CD4-positive, CD25-positive, alpha-beta regulatory T cell (primary cell): ENCODE measurements at places on chromosomes 6 and 20.

DNA sequence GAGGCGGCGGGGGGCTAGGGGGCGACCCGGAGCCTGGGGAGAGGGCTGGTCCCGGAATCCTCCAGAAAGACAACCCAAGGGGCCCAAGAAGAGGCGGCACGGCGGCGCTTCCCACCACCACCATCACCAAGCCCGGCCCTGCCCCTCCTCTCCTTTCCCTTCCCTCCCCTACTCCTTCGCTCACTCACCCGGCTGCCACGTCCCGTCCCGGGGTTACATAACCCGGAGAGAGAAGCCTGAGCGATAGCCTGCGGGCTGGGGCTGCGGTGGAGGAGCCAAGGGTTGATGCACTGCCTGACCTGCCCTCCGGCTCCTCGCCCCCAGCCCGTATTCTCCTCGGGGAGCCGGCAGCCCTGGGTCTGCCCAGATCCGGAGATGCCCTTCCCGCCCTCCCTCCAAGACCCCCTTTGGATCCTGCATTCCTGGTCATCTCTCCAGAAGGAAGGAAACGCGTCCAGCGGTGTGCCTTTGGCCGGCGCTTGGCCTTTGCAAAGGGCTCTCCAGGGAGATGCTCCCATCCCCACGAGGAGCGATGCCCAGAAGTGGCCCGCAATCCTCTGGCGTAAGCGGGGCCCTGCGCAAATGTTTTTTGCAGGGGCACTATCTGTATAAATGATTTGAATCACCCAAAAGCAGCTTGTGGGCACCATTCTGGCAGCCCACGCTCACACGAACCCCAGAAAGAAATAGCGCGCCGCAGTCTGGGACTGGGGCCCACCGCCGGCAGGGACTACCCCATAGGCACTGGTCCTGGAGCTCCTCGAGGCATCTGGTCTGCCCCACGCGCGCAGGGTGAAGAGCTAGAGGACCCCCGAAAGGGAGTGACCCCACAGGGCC, 4.6 kb upstream of the CPXM1 start:
- no peak for DNase-seq

- no peak for DNase-seq
Measured at GRCh38 chr6:31383149-31383548, 20.2 kb upstream of the MICA start.

DNA sequence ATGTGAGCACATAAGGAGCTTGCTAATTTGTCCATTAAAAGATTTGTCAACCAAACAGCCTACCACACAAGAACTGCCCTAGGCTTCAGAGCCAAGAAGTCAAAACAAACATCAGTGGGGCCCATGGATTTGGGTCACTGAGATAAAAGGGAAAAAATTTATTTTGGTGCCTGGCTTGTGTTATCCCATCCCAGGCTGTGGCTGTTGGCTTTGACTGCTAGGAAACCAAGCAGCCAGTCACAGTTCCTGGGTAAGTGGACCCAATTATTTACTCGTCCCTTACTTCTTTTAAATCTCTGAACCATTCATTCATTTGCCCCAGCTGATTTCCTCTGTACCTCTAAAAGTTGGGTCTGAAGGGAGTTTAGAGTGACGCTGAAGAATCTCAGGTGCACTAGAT, 41.3 kb downstream of the EDN1 start:
- no peak for DNase-seq

DNA sequence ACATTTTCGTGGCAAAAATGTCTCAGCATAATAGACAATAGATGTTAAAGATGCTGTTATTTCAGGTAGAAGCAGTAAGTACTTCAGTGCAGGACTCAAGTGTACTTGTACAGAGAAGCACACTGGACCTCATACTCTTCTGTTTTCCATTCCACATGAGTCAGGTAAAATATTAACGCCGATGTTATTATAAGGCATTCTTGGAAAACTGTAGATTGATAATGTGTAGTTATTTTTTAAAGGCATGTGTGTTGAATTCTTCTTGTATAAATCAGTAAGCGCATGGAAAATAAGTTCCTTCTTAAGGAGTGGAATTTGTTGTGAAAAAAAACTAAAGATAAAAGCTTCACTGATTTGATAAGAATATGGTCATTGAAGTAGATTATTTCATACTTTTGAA, 45.8 kb downstream of the DOP1A start:
- DNase-seq = no peak

DNA sequence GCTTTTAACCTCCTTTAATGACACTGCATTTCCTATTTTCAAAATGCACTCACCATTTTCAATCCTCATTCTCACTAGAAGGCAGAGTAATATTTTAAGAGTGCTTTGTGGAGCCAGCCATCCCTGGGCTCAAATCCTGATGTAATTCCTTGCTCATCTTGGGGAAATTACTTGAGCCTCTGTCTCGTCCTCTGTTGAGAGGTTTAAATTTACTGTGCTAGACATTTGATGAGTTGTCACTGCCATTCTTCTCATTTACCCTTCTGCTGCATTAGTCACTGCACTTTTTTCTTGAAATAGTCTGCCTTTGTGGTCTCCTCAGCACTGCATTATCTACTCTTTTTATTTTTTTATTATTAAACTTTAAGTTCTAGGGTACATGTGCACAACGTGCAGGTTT, 150.0 kb upstream of the HDDC2 start:
- DNase-seq = no peak

DNA sequence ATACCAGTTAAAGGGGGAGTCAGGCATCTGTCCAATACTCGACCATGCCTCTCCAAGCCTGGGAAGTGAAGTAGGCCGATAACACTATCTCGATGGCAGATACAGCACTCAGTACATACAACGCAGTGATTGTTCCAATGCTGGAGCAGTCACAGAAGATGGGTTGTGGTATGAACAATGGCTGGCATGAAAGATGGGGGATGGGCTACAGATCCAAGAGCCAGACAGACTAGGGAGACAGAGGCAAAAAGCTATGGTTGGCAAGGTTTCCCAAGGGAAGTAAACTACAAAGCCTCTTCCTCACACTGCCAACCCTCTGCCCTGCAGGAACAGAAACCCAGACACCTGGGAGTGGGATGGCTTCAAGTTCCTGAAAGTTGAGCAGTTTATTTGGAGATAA, 19.2 kb downstream of the FKBP1A start:
- DNase-seq = no peak

DNA sequence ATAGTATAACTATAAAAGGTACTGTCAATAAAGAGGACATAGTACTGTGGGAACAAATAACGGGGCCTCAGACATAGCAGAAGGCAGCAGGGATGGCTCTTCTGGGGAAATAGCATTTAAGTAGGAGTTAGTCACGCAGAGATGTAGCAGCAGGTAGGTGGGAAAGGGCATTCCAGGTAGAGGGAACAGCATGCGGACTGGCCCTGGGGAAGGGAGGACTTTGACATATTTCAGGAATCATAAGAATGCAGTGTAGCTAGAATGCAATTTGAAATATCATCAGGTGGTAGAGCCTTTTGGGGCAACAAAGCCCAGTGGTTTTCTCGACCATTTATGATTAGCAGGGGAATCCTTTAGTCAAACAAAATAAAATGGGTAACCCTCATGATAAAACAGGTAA, 191.1 kb downstream of the SLC24A3 start:
- DNase-seq = no peak

DNA sequence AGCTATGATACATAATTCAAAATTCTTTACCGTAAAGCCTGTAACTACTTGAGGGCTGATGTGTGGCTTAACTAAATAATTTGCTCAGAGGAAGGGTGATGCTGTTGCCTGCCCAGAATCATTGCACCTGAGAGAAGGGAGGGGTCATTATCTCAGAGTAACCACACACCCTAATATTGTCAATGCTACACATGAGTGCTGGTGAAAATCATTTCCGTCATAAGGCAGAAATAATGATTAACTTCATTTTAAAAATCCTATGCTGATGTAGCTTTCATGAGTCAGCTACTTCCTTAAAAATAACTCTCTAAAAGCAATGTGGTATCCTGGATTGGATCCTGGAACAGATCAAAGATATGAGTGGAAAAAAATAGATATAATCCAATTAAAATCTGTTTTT, 146.4 kb upstream of the FAM83B start:
- no peak for DNase-seq

- DNase-seq = no peak
Measured at GRCh38 chr6:7432391-7433120, 42.9 kb downstream of the RIOK1 start.

- DNase-seq = no peak
Measured at GRCh38 chr20:24449026-24449720, 20.3 kb upstream of the SYNDIG1 start.

- no peak for DNase-seq
Measured at GRCh38 chr20:56985066-56985685, 281.3 kb downstream of the BMP7 start.

GRCh38 chr6:71080133-71080532, 123.3 kb upstream of the B3GAT2 start:
- DNase-seq = no peak

GRCh38 chr6:35922139-35922554, 1.2 kb upstream of the SRPK1 start:
- DNase-seq = no peak

- DNase-seq = no peak
Measured at GRCh38 chr20:6355754-6356451, 233.1 kb upstream of the FERMT1 start.

DNA sequence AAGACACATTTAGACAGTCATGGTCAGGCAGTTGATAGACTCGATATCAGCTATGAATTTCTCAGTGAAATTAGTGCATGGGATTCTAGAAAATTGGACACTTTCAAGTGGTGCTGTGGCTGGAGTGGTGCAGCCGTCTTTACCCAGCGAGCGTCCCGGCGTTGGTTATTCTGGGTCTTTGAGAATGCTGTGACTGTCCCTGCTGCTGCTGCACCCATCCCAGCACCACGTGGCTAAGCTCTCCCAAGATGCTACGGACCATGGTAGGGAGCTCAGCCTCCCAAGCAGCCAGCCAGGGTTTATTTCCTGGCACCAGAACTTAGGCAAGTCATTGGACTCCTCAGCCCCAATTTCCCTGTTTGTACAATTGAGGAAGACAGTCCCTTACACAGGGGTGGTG, 147.2 kb upstream of the RPS6KA2 start:
- no peak for DNase-seq

GRCh38 chr6:44342052-44342451, 398 bp upstream of the SPATS1 start:
- no peak for DNase-seq

- peak; percentile 38 for DNase-seq
Measured at GRCh38 chr20:23441850-23442313, 2.4 kb downstream of the CSTL1 start.

DNA sequence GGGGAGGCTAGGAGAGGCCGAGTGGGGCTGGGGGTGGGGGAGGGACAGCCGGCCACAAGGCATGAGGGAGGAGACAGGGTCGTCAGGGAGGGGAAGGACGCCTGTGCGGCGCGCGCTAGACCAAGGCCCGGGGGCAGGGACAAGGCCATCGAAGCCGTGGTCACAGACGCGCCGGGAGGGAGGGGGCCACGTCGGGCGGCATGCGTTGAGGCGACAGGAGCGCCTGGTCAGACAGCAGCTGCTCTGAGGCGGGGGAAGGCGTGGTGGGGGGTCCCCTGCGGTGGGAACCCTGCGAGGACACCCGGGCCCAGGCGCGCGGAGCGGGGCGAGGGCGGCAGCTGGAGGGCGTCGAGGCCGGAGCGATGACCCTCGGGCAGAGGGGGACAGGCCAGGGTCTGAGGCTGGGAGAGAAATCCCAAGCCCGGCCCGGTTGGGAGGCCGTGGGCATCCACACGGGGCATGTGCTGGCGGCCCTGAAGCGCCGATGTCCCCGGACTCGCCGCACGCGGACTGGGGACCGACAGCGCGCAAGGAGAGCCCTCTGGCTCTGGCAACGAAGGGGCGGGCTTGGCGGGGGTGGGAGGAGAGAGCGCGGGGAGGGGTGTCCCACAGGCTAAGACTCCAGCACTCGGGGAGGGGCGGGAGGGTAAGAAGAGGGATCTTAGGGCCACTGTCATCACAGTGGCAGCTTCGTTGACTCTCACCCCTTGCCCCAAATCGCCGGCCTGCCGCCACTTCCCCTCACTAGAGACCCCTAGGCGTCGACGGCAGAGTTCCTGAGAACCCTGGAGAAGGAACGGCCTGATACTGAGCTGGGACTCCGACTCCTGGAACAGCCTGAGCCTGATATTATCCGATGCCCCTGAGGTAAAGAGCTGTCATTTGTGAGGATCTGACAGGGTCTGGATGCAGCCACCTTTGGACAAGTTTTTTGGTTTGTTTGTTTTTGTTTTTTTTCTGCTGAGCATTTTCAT, 5.0 kb downstream of the TMEM239 start:
- no peak for DNase-seq

- DNase-seq = no peak
Measured at GRCh38 chr6:21341910-21342309, 251.6 kb upstream of the SOX4 start.

DNA sequence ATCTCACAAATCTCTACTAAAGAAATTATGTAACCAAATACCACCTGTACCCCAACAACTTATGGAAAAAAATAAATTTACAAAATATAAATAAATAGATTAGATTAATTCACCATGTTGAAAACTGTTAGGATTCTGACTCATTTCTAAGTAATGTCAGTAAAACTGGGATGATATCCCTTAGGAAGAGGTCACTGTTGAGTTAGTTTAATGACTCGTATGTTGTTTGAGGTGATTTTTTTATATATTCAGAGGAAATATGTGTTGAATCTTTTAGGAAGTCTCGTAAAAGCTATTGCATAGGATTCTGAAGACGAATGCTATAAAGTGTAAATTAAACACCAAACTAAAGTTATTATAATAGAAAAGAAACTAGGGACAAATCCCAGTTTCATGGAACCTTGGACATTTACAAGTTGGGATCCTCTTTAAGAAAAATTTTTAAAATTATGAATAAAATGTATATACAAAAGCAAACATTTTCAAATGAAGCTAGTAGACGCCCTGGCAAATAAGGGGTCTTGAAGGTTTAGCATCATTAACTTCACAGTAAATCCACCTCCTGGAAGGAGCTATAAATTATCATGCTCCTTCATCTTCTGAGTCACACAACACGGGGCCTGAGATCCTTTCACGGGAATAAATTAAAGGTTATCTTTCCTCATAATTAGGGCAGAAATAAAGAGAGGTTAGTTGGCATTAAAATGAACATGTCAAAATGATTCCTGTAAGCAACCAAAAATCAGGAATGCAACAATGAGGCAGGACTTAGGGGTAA, 37.0 kb upstream of the POU3F2 start:
- no peak for DNase-seq

DNA sequence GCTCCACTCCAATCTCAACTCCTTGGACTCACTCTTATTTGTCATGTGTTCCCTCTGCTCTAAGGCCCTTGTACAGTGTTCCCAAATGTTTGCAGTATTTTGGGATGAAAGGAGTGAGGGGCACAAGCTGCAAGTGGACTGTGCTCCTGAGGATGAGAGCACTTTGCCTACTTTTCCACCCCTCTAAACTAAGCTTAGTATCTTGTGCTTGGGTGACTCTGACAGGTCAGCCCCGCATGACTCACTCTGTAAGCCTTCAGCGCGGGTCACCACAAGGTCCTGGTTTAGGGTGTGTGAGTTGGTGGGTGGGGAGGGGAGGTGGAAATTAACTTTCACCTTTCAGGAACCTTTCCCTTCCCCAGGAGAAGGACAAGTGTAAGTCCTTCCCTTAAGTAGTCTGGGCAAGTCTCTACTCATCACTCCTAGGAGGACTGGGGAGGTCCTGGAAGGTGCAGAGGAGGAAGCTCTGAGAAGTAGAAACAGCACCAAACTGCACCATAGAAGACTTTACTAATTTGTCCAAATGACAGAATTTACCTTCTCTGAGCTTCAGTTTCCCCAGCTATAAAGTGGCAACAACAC, 68.8 kb upstream of the EPB41L1 start:
- DNase-seq = no peak

- no peak for DNase-seq
Measured at GRCh38 chr20:41872930-41873329, 254.8 kb upstream of the CHD6 start.

- no peak for DNase-seq
Measured at GRCh38 chr6:45563041-45563440, 185.3 kb upstream of the SUPT3H start.

GRCh38 chr20:37359331-37359730, 13.4 kb downstream of the SRC start:
- DNase-seq = no peak
